ENCODE measurements at places on chromosomes 5 and 9. TPM values are rescaled to one million over a fixed set of nuclear protein-coding genes. Genes with fewer than 3 reads are reported as not detected.

The ADRA1B gene
- not detected for total RNA-seq

The SPOCK1 gene
- total RNA-seq: not detected

The SPINK4 gene
- total RNA-seq: not detected

The SPINK13 gene
- not detected for total RNA-seq

The LMX1B gene
- total RNA-seq: not detected

The SCGB3A2 gene
- total RNA-seq: not detected

The SUSD3 gene
- total RNA-seq: 40.9 TPM

The ANP32B gene
- total RNA-seq: 332 TPM

The GCNT1 gene
- total RNA-seq: 7.0 TPM

The DMGDH gene
- total RNA-seq: not detected

The WNK2 gene
- total RNA-seq: 2.7 TPM

The LCN1 gene
- not detected for total RNA-seq

The MYMK gene
- total RNA-seq: not detected

The GRM6 gene
- not detected for total RNA-seq

The CDH18 gene
- not detected for total RNA-seq

The EGFL7 gene
- total RNA-seq: 3.2 TPM

The C9orf152 gene
- total RNA-seq: not detected

The SYK gene
- total RNA-seq: 0.05 TPM

The SLC27A4 gene
- total RNA-seq: 37.9 TPM

The PRR16 gene
- total RNA-seq: not detected

The AHRR gene
- 25.8 TPM for total RNA-seq

The FIBCD1 gene
- total RNA-seq: not detected

The ANXA2R gene
- total RNA-seq: 1.1 TPM

The CA9 gene
- 0.82 TPM for total RNA-seq

The FAM221B gene
- not detected for total RNA-seq

The HNRNPH1 gene
- 964 TPM for total RNA-seq

The DND1 gene
- total RNA-seq: 2.8 TPM

The IL3 gene
- total RNA-seq: 71.3 TPM

The AGXT2 gene
- total RNA-seq: not detected

The EQTN gene
- not detected for total RNA-seq

The PCDHA1 gene
- total RNA-seq: not detected

The SPATA9 gene
- total RNA-seq: not detected

Data from activated CD4-positive, alpha-beta T cell treated with anti-CD3 and anti-CD28 coated beads, Interleukin-2, amount 10 ng/mL, durations not matched to agents 24 days and 14 days (primary cell).